Colonic mucosa (tissue), 4 donors: ENCODE measurements at places on chromosomes 5 and 9. TPM values are rescaled to one million over a fixed set of nuclear protein-coding genes. Genes with fewer than 3 reads are reported as not detected.

- no peaks in the 10 kb centered on the region for H3K4me1 ChIP-seq
- H3K27me3 ChIP-seq = no peaks in the 10 kb centered on the region
- no peak overlapping the region for H3K27ac ChIP-seq
- no peak overlapping the region for H3K4me3 ChIP-seq
- no peaks in the 10 kb centered on the region for H3K36me3 ChIP-seq
- peak; percentile 27 for DNase-seq
Observed at GRCh38 chr9:3441197-3441816, 84.5 kb downstream of the RFX3 start.

DNA sequence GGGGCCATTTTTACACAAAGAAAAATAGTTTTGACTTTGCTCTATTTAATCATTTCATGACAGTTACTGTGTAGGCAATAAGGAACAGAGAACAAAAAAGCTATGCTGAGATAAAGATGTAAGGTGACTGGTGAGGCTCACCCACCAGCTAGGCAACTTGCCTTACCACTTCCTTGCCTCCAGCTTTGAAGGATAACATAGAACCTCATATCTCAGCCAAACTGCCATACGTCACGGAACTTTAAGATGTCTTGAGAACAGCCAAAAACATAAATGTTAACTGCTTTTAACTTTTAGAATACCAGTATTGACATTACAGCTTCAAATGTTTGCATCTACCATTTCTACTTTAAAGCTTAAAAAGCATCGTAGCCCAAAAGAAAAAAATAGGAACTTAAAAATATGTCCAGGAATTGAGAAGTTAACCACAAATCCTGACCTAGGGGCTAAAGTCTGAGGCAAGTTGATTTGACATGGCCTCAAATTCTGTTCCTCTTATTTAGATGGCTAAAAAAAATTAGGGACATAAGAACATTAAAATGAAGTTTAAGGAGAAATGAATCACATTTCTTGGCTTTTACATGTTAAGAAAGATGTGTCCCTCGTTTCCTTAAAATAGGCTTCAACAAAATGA is 7.7 kb upstream of the GCNT4 start:
- no peaks in the 10 kb centered on the region for H3K4me1 ChIP-seq
- H3K4me3 ChIP-seq = no peak overlapping the region
- no peak overlapping the region for H3K27ac ChIP-seq
- H3K36me3 ChIP-seq = no peaks in the 10 kb centered on the region
- DNase-seq = no peak

- H3K36me3 ChIP-seq = no peaks in the 10 kb centered on the region
- H3K27me3 ChIP-seq = no peaks in the 10 kb centered on the region
- H3K4me1 ChIP-seq = no peaks in the 10 kb centered on the region
Observed at GRCh38 chr5:79872291-79872690, 118.8 kb downstream of the MTX3 start.

DNA sequence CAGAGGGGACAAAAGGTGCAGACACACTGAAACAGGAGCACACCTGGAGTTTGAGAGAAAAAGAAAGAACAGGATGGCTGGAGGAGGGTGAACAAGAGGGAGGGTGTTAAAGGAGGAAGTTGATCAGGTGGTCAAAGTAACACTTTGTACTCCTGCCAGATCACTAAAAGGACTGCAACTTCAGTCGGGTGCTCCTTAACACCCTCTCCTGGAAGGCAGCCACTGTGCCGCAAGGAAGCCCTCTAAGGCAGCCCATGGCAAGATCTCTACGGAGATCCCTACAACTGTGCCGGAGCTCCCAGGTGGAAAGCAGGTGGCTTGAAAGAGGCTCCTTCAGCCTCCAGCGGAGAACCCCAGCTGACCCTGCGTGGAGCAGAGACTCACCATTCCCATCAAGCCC is 124.4 kb upstream of the MSX2 start:
- no peaks in the 10 kb centered on the region for H3K36me3 ChIP-seq
- no peaks in the 10 kb centered on the region for H3K4me1 ChIP-seq
- H3K27ac ChIP-seq = no peak overlapping the region
- H3K27me3 ChIP-seq = no peaks in the 10 kb centered on the region
- no peak for DNase-seq

ACSL6 gene
- 0.25 TPM for total RNA-seq

TLX3 gene
- total RNA-seq = not detected

DNA sequence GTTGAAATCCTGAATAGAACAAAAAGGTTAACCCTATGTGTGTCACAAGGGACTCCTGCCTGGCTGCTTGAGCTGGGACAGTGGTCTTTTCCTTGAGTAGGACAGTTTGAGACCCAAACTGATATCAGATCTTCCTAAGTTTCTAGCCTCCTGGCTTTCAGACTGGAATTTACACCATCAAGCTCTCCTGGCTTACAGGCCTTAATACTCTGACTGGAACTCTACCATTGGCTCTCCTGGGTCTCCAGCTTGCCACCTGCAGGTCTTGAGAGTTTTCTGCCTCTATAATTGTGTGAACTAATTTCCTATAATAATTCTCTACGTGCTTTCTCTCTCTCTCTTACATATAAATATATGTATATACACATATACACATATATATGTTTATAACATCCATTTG is 112.5 kb downstream of the PRR16 start:
- no peaks in the 10 kb centered on the region for H3K27me3 ChIP-seq
- no peak for DNase-seq
- no peak overlapping the region for H3K4me3 ChIP-seq
- H3K4me1 ChIP-seq = no peaks in the 10 kb centered on the region

ORM2 gene
- not detected for total RNA-seq

GRCh38 chr5:136159457-136159856 is 26.8 kb downstream of the SMAD5 start:
- no peaks in the 10 kb centered on the region for H3K36me3 ChIP-seq
- H3K4me1 ChIP-seq = no peaks in the 10 kb centered on the region
- no peak overlapping the region for H3K27ac ChIP-seq

OR1J2 gene
- total RNA-seq = not detected

- no peak overlapping the region for H3K4me3 ChIP-seq
- peaks cover 5% of the 10 kb centered on the region for H3K4me1 ChIP-seq
Observed at GRCh38 chr9:132970324-132971062, 8.0 kb upstream of the GFI1B start.

- H3K4me3 ChIP-seq = no peak overlapping the region
- H3K4me1 ChIP-seq = no peaks in the 10 kb centered on the region
- no peak for DNase-seq
- H3K27ac ChIP-seq = no peak overlapping the region
- H3K36me3 ChIP-seq = no peaks in the 10 kb centered on the region
- no peaks in the 10 kb centered on the region for H3K27me3 ChIP-seq
Observed at GRCh38 chr9:7375013-7375511, 424.5 kb downstream of the DMAC1 start.

DNA sequence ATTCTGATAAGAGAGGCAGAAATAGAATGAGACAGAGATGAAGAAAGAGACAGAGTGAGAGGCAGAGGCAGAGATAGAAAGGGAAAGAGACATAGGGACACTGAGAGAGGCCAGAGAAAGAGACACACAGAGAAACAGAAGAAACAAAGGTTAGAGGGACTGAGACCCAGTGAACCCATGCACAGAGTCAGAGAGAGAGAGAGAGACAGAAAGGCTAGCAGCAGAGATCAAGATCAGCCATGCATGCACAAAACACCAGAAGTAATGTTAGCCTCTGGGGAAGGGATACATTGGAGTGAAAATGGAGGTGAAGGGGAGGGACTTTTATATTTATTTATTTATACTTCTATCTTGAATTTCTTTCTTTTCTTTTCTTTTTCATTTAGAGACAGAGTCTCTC is 14.1 kb upstream of the SPARC start:
- H3K4me1 ChIP-seq = no peaks in the 10 kb centered on the region
- H3K27ac ChIP-seq = no peak overlapping the region
- no peak for DNase-seq
- no peaks in the 10 kb centered on the region for H3K27me3 ChIP-seq

GRCh38 chr5:146388386-146388785 is 49.7 kb downstream of the POU4F3 start:
- H3K27me3 ChIP-seq = no peaks in the 10 kb centered on the region
- no peaks in the 10 kb centered on the region for H3K36me3 ChIP-seq
- DNase-seq = no peak
- H3K4me1 ChIP-seq = no peaks in the 10 kb centered on the region
- H3K4me3 ChIP-seq = no peak overlapping the region
- no peak overlapping the region for H3K27ac ChIP-seq

RFX3 gene
- total RNA-seq = 12.1 TPM

DNA sequence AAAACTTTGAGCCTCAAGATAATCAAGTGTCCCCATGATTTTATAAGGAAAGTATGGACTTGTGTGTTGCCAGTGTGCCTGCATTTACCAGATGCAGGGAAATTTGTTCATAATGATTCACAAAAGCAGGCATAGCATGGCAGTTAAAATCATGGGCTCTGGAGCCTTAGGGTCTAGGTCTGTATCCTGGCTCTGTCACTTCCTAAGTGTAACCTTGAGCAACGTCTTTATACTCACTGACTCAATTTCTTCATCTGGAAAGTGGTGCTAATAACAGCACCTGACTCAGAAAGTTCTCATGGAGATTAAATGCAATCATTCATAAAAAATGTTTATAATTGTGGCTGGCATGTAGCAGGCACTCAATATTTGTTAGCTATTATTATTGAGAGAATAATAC is 234.9 kb downstream of the SAXO1 start:
- H3K36me3 ChIP-seq = no peaks in the 10 kb centered on the region
- H3K4me1 ChIP-seq = no peaks in the 10 kb centered on the region
- H3K27me3 ChIP-seq = no peaks in the 10 kb centered on the region
- H3K27ac ChIP-seq = no peak overlapping the region
- DNase-seq = no peak
- no peak overlapping the region for H3K4me3 ChIP-seq

DNA sequence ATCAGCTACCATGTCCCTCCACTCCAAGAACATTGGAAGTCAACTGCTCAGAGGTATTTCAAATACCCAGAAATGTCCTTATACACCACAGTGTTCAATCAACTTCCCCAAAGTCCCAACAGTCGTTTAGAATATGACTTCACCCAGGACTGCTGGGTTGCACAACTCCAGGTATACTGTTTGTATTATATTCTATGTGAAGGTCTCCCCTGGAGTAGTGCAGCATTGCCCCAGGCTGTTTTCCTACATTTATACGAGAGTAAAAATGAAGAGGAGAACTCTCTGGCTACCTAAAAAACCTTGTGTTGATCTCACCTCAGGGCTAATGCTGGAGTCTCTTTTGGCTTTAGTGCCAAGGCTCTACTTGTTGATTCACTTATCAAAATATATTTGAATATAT is 183.6 kb upstream of the MAP3K1 start:
- no peaks in the 10 kb centered on the region for H3K36me3 ChIP-seq
- H3K27ac ChIP-seq = no peak overlapping the region
- H3K27me3 ChIP-seq = no peaks in the 10 kb centered on the region
- no peak overlapping the region for H3K4me3 ChIP-seq
- no peak for DNase-seq

DNA sequence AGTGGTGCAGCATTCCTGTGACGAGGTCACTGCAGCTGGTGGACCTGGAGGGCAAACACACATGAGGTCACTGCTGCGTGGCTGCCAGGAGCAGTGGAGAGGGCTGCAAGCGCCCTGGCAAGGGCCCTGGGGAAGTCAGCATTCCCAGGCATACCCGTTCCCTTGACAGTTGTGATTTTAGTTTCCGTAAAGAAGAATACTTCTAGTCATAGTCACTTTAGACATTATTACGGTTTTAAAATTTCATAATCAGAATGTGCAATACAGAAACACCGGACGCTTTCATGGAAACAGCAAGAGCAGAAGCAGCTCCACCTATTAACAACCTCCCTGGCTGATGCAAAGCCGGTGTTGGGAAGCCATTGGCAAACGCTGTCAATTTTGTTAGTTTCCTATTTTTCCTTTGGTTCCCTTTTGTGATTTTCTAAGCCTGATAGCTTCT is 129.8 kb downstream of the GADD45G start:
- no peak overlapping the region for H3K4me3 ChIP-seq
- no peak overlapping the region for H3K27ac ChIP-seq
- H3K36me3 ChIP-seq = no peaks in the 10 kb centered on the region

DNA sequence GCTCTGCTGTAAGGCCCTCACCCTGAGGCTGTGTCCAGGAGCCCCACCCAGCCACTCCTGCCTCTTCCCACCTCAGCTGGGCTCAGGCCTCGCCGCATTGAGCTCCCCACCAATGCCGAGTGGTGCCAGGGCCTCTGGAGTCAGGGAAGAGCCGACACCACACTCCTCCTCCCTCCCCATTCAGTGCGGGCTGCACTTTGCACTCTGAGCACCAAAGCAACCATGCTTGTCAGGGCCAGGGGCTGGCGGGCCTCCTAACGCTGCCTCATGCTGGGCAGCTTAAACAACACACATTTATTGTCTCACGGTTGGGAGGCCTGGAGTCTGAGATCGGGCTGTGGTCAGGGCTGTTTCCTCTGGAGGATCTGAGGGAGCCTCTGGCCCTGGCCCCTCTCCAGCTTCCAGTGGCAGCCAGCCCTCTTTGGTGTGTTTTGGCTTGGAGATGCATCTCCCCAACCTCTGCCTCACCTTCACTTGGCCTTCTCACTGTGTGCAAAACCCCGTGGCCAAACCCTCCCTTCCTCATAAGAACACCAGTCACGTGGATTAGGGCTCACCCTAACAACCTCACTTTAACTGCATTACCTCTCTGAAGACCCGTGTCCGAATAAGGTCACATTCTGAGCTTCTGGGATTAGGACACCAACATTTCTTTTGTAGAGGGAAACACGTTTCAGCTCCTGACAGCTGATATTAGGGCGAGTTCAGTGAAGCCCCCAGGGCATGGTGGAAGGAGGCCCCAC is 157.8 kb downstream of the MED10 start:
- no peak overlapping the region for H3K4me3 ChIP-seq
- no peak for DNase-seq
- no peaks in the 10 kb centered on the region for H3K27me3 ChIP-seq
- no peaks in the 10 kb centered on the region for H3K36me3 ChIP-seq
- H3K4me1 ChIP-seq = no peaks in the 10 kb centered on the region

GRCh38 chr9:99986642-99987041 is 80.2 kb downstream of the STX17 start:
- no peaks in the 10 kb centered on the region for H3K4me1 ChIP-seq
- no peak for DNase-seq
- H3K27me3 ChIP-seq = no peaks in the 10 kb centered on the region
- H3K4me3 ChIP-seq = no peak overlapping the region
- H3K27ac ChIP-seq = no peak overlapping the region
- H3K36me3 ChIP-seq = no peaks in the 10 kb centered on the region

LCN12 gene
- 6.5 TPM for total RNA-seq

DNA sequence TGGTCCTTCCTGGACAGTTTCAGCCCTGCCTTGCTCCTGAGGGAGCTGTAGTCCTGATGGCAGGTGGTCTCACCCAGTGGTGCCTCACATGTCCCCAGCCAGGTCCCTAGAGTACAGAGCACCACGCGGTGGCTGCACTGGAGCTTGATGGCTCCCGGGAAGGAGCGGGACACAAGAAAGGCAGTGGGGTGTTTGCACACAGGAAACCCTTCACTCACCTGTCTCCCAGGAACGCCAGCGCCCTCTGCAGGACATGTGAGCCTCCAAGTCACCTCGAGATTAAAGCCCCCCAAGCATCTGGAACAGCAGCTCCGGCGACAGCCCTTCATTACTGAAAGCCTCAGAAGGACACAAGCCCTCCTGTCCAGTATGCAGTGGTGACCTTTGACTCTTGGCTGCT is 19.9 kb upstream of the TMEM250 start:
- no peak overlapping the region for H3K4me3 ChIP-seq
- H3K36me3 ChIP-seq = no peaks in the 10 kb centered on the region
- H3K27ac ChIP-seq = no peak overlapping the region
- peaks cover 20% of the 10 kb centered on the region for H3K27me3 ChIP-seq
- peak; percentile 45 for DNase-seq
